H54 (cell line): ENCODE measurements at places on chromosomes 4 and X.

- peak; percentile 14 for DNase-seq
Observed at GRCh38 chr4:53908661-53909078, 155.7 kb downstream of the CHIC2 start.

DNA sequence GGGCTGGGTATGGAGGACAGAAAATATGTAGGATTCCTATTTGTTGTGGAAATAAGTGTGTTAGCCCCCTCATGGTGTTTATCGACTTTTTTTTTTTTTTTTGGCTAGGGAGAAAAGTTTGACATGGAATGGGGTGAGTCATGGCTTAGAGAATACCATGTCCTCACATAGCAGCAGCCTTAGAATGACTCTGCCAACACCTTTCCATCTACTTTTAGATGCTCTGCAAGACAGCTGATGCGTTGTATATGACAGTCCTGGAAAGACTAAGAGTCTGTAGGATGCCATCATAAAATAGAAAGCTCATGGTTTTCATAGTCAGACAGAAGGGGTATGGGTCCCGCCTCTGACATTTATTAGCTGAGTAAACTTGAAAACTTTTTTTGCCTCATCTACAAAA lies 37.7 kb downstream of the MTTP start:
- no peak for DNase-seq

DNA sequence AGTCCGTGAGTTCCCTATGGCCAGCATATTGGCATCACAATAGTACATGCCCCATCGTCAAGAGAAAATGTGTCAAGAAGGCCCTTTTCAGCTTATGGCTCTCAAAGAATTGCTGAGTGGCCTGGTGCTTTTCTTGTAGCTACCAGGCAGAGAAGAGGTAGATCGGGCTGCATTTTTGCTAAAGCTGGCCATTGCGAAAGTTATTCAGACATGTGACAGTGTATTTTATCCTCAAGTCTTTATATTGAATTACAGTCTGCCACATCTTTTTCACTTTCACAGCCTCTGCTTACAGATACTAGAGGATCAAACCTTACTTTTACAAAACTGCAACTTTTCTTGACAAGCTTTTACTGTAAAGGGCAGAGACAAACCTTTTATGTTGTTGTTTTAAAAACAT lies 261.5 kb upstream of the IGFBP7 start:
- DNase-seq: no peak

GRCh38 chr4:124178449-124179021 lies 534.0 kb downstream of the ANKRD50 start:
- DNase-seq: no peak

DNA sequence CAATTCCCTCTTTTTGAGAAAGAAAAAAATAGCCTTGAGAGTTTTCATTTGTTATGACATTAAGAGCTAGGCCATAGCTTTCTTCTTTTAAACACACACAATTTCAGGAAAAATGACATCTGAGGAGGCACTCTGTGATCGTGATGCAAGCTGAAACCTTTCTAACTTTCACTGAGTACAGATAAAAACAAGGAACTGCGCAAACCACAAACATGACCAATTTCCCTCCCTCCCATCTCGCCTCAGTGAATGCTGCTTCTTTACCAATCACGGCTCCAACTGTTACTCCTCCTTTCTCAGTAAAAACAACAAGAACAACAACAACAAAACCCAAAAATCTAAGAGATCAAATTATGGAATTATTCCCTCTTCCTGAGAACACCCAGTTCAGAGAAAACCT lies 626.8 kb downstream of the TLL1 start:
- no peak for DNase-seq

- DNase-seq: no peak
Observed at GRCh38 chr4:47315346-47315745, 148.2 kb downstream of the COMMD8 start.

DNA sequence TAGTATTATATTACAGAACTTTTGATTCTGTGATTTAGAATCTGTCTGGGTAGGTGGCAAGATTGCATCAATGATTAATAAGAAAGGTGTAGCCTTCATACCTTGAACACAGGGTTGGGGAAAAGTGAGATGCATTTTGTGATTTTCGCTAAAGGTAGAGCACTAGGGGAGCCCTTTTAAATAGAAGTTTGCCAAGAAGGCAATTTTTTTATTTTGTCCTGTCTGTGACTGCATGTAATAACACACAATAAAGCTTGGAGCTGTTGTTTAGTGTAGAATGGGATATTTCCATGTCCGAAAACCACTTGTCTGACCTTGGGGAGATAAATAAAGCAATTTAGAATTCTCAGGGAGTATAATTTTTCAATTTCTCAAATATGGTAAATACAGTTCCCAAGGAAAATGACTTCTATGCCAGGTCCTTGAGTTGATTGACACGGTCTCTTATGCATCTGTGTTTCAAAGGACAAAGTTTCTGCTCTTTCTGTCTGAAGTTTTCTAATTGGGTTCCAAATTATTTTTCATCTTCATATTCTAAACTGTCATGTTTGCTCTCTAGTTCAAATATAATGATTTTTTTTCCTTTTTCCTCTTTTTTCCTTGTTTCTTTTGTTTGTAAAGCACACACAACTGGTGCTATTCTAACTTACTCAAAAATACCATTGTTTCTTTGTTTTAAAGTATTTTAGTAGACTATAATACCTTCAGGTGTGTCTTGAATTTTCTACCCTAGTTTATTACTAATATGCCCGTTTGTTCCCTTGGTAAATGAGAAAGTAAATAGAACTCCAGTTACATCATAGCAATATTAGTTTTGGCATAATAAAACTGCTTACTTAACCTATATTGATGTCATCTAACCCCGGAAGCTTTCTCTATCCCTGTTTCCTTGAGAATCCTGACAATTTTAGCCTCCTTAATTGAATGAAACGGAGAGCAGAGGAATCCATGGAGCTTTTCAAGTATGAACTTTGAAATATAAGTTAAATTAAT lies 87.8 kb upstream of the BMPR1B start:
- no peak for DNase-seq

DNA sequence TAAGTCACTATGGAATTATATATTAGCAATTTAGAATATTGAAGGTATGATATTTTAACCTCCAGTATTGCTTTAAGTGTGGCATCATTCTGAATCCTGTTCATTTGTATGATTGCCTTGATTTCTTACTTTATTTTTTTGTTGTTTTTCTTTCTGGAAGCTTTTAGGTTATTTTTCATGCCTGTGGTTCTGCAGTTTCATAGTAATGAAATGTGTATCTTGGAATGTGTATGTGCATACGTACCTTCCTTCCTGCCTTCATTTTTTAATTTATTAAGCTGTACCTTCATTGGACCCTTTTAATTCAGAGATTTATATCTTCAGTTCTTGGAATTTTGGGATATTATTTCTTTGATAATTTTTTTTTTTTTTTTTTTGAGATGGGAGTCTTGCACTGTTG lies 22.1 kb downstream of the CPEB2 start:
- no peak for DNase-seq

DNA sequence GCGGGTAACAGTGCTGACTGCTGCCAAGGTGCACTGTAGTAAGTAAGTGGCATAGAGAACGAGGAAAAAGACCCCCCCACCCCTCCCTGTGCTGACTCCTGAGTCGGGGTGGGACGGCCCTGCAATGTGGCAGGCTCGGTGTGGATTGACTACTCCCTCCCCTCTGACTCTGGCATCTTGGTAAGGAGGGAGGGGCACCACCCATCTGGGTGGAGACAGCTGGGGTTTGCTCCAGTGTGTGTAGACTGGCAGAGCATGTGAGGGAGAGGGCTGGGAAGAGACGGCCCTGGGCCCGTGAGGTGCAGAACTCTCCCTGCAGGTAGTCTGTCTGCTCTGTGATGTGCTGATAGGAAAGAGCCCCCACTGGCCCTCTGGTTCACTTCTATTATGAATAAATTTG lies 31.0 kb downstream of the NSG1 start:
- DNase-seq: no peak

DNA sequence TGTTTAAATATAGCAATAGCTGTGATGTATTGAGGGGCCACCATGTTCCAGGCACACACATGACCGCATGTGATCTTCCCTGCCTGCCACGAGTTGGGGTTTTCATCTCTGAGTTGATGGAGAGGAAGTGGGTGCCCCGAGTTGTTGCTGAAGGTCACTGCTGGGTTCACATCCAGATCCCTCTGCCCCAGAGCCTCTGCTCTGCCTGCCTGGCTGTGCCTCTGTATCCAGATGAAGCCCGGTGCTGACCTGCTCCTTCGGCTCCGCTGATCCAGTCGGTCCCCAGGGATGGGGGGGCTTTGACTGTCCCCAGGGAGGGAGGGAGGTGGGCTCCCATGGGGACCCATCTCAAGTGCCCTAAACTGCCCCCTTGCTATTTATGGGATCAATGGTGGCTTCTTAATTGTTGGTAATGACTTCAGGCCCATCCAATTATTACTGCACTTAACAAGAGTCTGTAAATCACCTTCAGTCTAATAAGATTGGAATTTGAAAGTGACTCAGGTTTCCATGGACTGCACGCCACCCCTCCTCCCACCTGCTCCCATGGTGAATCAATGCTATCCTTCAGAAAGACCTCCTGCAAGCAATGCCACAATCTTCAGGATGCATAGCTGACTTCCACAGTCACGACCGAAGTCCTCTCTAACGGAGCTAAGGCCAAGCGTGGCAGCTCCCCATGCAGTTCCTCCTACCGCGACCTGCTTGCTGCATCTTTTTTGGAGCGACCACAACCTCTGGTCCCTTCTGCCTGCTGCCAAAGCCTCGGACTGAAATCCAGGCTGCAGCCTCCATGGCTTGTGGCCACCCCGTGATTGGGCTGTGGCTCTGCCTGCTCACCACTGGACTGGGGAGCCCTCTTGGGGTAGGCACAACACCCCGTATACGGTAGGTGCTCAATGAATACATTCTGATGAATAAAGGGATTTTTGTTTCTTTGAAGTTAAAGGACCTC lies 73.1 kb downstream of the CPZ start:
- DNase-seq: peak; percentile 41

DNA sequence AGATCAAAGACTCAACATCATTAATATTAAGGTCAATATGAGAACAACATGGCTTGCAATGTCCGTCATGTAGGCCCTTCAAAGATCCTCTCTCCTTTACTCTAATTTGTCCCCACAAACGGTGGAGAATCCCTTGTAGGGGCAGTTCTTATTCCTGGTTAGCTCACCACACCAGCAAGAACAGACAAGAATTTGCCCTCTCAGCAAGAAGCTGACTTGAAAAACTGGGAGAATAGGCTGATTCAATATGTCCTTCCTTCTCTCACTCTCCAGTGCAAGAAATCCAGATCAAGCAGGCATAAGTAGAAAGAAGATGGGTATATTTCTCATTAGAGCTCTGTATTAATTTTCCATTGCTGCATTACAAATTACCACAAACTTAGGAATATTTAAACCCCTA lies 704.2 kb upstream of the SLIT2 start:
- DNase-seq: no peak

DNA sequence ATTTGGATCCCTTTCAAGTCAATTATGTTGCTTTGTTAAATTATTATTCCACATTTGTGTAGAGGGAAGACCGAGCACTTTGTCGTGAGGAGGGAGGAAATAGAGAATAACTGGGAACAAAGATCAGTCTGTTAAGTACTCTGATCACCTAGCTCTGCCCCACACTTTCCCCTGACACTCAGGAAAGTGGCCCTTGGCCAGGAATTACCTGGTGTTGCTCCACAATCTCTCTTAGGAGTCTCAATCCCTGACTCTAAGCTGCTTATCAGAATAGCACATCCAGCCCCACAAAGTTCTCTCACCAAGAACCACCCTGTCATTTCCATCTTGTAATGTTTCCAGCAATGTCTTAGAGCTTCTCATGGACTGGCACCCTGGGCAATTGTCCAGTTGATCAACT lies 83.8 kb upstream of the BMPR1B start:
- DNase-seq: no peak

DNA sequence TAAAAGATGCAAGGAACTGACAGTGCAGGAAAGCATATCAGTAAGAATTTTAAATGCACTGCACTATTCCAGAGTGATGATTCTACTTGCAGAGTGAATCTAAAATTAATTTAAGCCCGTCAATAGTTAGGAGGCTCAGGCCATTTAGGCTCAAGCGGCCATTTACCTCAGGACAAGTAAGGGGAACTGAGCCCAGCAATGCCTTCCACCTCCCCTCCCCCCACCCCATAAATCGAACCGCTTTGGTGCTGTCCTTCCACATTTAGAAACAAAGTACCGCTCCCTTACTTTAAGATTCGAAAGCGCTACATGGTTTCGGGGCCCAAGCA lies 665 bp downstream of the RBM41 start:
- no peak for DNase-seq

DNA sequence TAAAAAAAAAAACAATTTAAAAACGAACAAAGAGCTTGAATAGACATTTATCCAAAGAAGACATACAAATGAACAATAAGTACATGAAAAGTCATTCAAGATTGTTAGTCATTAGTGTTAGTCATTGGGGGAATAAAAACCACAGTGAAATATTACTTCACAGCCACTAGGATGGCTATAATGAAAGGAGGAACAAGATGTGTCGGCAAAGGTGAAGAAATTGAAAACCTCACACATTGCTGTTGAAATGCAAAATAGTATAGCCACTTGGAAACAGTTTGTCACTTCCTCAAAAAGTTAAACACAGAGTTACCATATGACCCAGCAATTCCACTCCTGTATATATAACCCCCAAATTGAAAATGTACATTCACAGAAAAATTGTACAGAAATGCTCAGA lies 45.2 kb upstream of the SLC39A8 start:
- no peak for DNase-seq

DNA sequence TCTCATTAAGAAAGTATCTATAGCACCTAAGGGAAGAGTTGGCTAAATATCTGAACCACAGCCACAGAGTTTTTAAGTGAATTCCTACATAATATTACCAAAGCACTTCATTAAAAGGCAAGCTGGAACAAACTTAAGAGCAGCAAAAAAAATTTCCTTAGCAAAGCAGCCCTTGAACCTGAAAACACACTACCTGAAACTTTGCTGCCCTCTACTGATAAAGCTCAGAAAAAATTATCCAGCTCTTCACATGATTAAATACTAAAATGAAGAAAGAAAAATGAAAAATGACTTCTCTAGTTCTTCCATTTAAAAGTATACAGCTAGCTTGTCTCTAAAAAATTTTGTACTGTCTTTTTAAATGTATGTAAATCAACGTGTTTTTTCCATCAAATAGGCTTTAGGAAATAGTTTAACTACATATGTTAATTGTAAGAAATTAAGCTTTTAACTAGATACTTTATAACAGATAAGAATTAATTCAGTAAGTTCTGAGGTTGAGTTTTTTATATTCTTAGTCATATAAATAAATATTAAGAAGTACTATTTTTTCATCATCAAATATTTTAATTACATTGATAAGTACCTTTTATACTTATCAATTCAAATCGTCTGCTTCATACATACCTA lies 156.1 kb downstream of the STPG2 start:
- no peak for DNase-seq

- no peak for DNase-seq
Observed at GRCh38 chr4:68288393-68288740, 42.9 kb upstream of the TMPRSS11B start.

- DNase-seq: no peak
Observed at GRCh38 chrX:129731228-129731627, 7.6 kb upstream of the XPNPEP2 start.
